ENCODE measurements at places on chromosomes 3 and 15. TPM values are rescaled to one million over a fixed set of nuclear protein-coding genes. Genes with fewer than 3 reads are reported as not detected.

The IL5RA gene
- not detected for total RNA-seq

The THRB gene
- 2.1 TPM for total RNA-seq

The ZPLD1 gene
- not detected for total RNA-seq

The CNOT10 gene
- total RNA-seq = 26.3 TPM

The XCR1 gene
- not detected for total RNA-seq

The PTX3 gene
- 1.2 TPM for total RNA-seq

The TMEM266 gene
- total RNA-seq = 0.23 TPM

The ANKUB1 gene
- not detected for total RNA-seq

The ASTE1 gene
- total RNA-seq = 5.6 TPM

The CADM2 gene
- total RNA-seq = 0.05 TPM

The TRIP4 gene
- 26.0 TPM for total RNA-seq

The CD200 gene
- not detected for total RNA-seq

The ADGRG7 gene
- total RNA-seq = not detected

The MCF2L2 gene
- total RNA-seq = 0.17 TPM

The SLC2A2 gene
- not detected for total RNA-seq

The CATSPER2 gene
- 0.24 TPM for total RNA-seq

The MELTF gene
- total RNA-seq = 60.8 TPM

The EPHB1 gene
- total RNA-seq = 0.06 TPM

The SMCO1 gene
- not detected for total RNA-seq

The GOLGA8R gene
- 0.19 TPM for total RNA-seq

The C3orf80 gene
- 0.92 TPM for total RNA-seq
